DMS53 (cell line): ENCODE measurements at places on chromosomes 4 and X.

DNA sequence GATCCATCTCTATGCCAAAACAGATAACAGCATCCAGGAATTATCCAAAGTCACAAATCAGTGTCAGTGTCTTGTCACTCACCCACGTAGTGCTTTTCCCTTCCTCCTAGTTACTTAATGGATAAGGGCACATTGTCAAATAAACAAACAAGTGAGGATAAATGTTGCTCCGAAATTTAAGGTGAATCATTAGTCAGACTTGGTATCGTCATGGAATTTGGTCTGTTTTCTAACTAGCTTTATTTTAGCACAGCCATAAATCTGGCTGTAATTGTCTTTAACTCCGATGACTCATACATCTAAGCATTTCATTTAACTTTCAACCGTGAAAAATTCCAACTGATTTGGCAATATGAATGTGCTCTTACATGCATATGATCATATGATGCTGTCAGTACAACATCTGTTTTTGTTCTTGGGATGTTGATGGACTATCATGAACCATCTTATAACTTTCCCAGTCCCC is 83.3 kb downstream of the SNCA start:
- DNase-seq = no peak

- no peak for DNase-seq
These were observed 38.8 kb downstream of the GRIA3 start for GRCh38 chrX:123222920-123223319.

DNA sequence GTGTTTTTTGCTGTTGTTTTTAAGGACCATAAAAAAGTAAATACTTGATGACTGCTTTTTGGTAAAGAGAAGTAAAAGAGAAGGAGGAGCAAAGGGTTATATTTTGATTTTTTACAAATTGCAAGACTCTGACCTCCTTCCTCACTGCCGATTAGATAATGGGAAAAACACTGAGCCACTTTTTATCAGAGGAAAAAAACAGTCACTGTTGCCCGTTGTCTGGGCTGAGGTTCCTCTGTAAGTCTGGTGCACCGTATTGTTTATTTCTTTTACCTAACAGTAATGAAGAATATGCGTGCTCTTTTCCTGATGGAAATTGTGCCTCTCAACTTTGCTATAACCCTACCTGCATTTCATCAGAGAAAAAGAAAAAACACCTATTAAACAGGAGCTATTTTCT is 178.7 kb upstream of the EMCN start:
- DNase-seq = no peak

- peak; percentile 47 for DNase-seq
These were observed 209.8 kb upstream of the NDST4 start for GRCh38 chr4:115323106-115323707.
